ENCODE measurements at places on chromosomes 16 and 17.

GRCh38 chr17:76276461-76277299, 11.5 kb downstream of the UBALD2 start:
- peak; percentile 40 for DNase-seq

DNA sequence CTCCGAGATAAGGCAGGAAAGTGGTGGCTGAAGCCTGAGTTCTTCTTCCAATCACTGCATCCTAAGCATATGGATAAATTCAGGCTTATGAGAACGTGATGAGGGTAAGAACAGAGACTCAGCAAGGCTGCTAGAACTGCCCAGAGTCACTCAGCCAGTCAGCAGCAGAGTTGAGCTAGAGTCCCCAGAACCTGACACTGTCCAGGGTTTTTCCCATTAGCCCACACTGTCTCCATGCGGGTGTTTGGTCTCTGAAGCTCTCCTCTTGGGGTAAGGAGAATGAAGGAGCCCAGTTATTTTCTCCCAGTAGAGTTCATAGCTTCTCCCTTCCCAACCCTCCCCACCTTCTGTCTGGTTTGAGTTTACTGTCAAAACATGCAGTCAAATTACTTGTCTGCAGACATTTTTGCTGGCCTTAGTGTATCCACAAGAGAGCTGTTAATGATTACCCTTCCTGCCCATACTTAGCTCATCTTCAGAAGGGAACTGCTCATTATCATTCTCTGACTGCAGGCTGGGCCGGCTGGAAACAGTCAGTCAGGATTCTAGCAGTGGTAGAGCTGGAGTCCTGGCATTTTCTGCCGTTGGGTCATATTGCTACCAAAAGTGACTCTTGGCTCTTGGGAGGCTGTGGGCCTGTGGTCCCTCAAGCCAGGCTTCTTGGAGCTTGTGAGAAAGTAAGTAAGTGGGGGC, 460.0 kb downstream of the HS3ST3B1 start:
- DNase-seq = peak; percentile 50

DNA sequence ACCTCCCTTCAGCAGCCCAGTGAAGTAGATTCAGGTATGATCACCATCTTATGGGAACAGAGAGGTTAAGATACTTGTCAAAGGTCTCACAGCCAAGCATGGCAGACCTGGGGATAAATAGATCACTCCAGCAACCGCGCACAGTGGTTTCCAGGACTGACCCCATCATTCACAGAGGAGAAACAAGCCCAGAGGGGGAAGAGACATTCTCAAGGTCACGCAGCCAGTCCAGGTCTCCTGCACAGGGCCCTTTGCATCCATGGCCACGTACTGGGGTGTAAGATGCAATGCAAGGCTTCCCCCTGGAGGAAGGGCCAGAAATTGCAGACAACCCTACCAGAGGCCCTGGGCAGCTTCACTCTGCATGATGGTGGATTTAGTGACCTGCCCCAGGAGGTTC, 19.9 kb downstream of the TLE7 start:
- peak; percentile 20 for DNase-seq

DNA sequence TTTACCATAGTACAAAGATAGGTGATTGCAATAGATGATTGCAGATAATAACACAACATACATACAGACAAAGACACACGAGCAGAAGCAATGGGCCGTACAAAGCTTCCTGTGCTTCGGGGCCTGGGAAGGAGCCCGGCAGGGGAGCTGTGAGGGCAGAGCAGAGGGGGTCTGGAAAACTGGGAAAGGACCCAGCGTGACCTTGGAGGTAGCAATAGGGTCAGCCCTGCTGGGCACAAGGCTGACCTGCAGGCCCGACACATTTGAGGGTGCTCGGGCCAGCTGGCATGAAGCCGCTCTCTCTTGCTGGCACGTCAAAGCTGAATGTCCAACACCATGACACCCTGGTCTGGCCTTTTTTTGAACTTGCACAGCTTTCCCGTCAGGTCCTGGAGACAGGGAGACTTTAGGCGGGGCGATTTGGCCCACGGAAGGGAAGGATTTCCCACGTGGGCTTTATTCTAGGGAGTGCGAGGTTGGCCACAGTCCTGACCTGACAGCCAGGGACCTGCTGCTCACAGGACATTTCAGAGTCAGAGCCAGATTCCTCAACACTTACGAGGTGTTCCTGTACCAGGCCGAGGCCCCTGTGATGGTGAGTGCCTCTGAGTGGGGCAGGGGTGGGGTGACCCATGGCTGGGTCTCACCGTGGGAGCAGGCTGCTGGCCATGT, 83.2 kb downstream of the NTN1 start:
- no peak for DNase-seq

GRCh38 chr16:29644338-29644857, 18.6 kb upstream of the SPN start:
- no peak for DNase-seq

DNA sequence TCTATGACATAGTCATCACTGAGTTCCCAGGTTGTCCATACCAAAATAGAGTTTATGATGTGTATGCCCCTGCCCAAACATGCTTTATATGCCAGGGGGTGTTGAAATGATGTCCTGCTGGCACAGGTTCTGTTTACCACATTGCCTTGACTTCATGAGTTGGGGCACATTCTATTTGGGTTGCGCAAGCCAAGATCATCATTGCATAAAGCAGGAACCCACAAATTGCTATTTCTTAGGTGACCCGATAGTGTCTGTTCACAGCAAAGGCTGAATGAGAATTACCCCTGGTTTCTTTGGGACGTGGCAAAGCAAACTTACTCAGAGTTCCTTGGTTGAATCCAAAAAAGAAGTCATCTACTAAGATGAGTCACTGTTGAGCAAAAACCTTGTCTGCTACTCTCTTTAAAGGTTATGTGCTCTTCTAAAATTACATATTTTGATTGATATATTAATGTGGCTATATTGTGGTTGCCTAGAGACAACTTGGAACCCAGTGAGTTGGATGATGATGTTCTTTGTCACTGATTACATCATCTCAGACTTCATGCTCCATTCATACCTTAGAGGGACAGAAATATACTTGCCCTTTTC, 912.6 kb upstream of the SOX9 start:
- peak; percentile 22 for DNase-seq

GRCh38 chr16:8788578-8789172, 8.8 kb downstream of the TMEM186 start:
- no peak for DNase-seq

GRCh38 chr17:46910179-46910927, 12.6 kb upstream of the GOSR2 start:
- no peak for DNase-seq

DNA sequence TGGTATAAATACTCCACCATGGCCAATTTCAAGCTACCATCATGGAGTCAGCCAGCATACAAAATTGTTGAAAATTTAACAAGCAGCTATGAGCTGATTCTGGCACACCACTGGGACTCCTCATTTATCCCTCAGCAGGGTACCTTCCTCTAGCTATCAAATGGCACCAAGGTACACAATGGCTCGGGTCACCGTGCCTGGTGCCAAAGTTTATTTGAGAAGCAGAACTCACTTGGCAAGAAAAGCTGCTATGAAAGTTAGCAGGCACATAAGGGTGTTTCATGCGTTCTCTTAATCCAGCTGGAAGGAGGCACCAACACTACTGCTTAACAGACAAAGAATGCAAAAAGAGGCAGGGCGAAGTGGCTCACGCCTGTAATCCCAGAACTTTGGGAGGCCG, 51.6 kb downstream of the IKZF3 start:
- DNase-seq = no peak

DNA sequence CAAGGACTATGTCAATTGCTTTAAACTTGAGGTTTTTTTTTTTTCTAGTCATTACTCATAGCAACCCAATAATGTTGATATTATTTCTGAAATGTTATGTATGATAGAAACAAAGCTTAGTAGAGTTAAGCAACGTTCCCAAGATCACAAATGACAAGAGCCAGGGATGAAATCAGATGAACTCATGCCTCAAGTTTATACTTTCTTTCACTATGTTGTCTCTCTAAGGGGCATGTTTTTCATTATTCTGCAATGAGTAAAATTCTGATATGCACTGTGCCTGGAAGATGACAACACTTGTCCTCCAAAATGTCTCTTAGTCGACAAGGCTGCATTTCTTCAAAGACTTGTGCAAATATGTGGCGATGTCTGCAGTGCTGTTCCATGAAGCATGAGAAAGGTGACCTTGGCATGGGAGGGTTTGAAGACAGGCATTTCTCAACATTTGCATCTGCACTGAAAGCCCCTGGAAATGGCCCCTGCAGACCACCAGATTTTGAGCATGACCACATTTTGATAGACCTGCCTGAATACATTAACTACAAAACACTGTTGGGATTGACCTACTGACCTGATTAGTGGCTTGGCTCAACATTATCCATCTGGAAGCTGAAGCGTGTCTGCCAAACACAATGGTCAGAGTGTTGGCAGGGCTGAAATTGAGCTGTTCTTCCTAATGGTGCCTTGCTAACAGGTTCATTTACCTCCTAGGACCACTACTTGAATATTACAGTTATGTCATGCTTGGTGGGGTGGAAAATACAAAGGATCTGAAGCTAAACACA, 1027.5 kb downstream of the CDH11 start:
- DNase-seq = peak; percentile 27

DNA sequence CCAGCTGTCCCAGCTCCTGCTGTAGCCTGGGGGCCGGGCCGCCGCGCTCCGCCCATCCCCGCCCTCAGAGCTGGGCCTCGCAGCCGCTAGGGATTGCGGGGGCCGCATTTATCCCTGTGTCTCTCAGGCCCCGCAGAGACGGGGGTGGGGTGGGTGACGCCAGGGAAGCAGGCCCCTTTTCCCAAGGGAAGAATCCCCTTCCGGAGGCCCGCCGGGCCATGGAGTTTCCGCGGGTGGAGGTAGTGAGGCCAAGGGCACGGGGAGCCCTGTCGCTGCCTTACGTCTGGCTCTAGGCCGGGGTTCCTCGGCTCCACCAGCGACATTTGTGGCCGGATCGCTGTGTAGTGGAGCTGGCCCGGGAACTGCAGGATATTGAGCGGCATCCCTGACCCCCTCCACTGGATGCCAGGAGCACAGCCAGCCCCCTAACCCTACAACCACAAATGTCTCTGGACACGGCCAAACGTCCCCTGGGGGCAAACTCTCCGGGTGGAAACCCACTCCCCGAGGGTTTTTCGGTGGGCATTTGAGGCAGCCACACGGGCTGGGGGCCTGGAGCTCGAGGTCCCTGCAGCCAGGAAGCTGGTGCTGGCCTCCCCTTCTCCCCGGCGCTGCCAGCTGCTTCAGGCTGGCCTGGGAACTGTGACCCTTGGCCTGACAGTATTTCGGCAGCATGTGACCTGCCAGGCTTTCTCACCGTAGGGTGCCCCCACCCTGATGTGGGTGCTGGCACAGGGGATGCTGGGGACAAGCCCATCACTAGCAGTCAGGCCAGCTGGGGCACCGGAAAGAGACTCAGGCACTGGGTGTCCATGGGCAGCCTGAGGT, 12.0 kb upstream of the CD300A start:
- DNase-seq = no peak

DNA sequence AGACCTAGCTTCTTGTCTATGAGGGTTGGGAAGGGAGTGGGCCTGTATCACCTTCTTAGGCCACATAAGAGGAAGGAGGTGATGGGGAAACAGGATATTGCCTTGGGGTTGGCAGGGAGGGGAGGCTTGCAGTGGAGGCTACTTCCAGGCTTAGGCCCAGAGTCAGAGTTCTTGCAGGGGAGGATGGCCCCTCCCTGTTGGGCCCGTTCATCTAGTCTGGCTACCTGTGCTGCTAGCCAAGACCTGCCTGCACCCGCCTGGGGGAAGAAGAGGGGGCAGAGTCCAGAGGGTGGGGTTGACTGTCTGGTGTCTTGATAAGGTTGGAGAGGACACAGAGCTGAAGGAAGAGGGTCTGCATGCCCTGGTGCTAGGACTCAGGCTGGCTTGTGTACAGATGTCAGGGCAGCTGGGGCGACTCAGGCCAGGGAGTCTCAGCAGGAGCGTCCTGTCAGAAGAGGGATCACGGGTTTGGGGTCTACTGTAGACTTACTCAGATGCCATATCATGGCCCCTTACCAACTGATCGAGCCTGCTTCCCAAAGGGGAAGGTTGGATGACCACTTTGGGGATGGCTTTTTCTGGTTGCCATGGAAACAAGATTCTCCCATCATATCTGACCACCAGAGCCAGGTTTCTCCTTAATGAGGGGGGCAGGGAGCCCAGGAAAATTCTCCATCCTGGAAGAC, 5.3 kb downstream of the KDM6B start:
- DNase-seq = no peak

- DNase-seq = no peak
These were observed 4.1 kb downstream of the SLFN12 start for GRCh38 chr17:35428229-35428628.

DNA sequence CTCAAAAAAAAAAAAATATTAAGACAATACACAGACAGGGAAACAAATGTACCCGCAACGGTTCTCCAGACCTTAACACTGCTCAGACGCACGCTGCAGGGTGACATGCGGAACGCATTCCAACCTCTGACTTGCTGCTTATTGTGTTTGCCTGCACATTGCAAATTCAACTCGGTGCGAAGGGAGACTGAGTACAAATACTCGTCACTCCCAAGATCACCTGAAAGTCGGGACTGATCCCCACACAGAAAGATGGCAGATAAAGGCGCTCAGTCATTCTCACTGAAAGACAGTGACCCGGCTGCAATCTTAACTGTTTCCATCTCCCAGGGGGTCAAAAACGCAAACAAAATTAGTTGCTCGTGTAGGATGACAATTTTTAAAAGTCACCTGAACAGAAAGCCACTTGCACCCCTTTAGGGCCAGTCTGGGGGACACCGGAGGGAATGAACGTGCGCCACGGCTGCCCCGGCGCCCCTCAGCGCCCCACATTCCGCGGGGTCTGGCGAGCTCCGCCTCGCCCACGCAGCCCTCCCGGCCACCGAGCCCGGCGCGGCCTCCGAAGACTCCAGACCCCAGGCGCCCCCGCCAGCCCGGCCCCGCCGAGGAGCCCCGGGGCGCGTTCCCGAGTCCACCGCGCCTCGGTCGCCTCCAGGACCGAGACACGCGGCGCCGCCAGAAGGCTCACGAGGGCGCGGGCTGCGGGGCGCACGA, 589 bp downstream of the CLCN7 start:
- DNase-seq = peak; percentile 50

- peak; percentile 91 for DNase-seq
These were observed 24.3 kb downstream of the CDK12 start for GRCh38 chr17:39485555-39485954.

- DNase-seq = no peak
These were observed 231.1 kb downstream of the COPRS start for GRCh38 chr17:31627960-31628359.
